ENCODE measurements at places on chromosomes 2 and 18.

DNA sequence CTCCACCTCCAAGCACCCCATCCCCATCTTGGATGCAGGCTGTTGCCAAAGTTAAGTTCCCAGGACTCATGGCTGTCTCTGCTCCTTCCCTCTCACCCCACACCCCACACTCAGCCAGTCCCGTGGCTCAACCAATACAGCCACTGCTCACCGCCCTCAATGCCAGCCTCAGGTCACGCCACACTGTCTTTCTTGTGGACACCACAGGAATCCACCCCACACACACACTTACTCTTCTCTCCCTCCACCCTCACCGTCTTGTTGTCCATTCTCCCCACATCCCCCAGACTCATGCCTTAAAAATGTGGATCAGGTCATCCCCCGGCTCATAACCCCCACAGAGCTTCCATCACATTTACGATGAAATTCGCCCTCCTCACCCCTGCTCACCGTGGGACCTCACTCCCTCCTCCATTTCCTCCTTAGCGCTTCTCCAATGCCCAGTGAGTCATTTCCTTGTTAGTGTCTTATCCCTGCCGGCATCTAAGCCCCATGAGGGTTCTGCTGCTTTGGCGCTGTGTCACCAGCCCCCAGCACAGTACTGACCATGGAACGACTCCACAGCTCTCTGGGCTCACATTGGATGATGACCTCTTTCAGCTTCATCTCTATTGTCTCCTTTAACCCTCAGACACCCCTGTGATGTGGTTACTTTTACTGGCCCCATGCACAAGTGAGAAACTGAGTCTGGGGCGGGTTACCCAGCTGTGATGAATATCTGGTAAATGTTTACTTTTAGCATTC, 13.8 kb downstream of the MLPH start:
- peak; percentile 94 for DNase-seq

DNA sequence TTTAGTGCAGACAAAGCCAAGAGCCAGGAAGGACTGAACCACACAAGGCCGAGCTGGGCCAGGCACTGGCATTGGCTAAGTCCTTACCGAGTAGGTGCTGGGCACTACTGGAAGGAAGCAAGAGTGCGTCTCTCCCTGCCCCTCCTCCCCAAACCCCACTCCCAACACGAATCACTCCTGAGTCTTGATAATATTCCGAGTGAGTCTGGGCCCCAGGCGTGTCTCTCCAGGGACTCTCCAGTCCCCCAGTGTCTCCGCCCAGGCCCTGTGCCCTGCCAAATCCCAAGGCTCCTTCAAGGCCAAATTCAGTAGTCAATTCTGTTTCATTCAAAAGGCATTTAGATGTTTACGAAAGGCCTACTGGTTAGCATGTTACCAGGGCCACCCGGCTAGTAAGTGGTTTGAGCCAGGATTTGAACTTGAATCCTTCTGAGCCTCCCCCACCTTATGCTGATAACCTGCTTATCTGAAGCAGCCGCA, 82.8 kb downstream of the GLI2 start:
- no peak for DNase-seq

- DNase-seq, result no peak
Measured at GRCh38 chr2:186950694-186951093, 101.7 kb upstream of the ZSWIM2 start.

GRCh38 chr2:60249879-60250278, 303.6 kb downstream of the BCL11A start:
- no peak for DNase-seq

DNA sequence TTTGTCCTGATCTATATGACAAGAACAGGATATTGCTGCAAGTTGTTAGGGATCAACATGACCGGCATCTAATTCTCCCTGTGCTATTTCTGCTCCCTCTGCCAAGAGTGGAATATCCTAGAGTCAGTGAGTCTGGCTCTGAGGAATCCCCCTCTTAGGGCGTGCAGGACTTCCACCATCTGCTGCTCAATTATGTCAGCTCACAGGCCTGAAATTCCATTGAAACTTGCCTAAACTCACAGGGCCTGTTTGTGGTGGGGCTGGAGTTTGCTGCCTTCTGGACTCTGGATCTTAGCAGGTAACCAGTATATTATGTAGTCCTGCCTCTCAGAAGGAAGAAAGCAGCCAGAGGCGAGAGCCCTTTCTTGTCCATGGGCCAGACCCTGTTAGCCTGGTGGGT, 323.0 kb downstream of the TSN start:
- DNase-seq, result no peak

DNA sequence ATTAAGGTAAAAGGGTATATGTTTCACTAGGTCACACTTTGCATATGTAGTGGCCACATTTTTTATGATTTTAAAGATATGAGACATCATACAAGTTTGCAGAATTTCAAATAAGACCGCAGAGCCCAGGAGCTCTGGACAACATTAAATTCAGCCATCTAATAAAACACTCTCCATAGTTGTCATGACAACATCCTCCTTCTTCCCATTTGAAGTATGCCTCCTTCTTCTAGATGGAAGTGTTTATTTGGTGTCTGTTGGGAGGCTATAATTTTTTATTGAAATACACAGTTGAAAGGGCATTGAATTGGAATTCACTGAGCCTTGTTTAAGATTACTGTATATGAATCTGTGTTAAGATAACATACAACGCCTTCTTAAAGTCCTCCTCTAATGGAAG, 467.3 kb downstream of the CMPK2 start:
- no peak for DNase-seq

Measured in NCI-H460 (cell line).